ENCODE measurements at places on chromosomes 5 and 9.

DNA sequence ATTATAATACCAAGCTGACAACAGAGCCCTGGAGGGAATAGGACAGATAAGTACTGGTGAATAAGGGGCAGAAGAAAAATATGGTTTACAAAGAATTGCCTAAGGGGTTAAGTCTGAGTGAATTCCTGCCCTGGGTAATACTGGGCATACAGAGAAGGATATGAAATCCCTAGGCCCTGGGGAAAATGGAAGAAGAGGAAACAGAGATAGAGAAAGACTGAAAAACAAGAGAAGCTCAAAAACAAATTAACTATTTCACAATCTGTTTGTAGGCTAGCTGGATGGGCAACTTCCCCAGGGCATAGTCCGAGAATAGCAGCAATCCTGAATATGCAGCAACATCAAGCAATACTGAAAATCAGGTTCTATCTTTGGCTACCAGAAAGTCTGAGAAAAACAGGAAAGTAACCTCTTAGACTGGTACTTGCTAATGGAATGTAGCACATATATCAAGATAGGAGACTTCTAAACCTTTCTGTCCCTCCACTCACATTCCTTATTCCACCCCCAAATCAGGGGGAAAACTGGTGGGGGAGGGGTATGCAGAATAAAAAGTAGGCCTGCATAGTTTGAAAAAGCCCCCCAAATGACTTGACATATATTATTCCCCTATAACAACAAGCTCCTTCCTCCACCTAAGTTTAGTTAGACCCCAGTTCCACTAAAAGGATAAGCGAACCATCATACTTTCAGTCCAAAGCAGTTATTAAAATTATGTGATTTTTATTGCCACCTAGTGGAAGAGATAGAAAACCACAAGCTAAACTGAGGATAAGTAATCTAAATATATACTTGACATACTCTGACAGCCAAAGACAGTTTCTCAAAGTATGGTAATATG, 20.6 kb downstream of the SLC38A9 start:
- no peak for DNase-seq

DNA sequence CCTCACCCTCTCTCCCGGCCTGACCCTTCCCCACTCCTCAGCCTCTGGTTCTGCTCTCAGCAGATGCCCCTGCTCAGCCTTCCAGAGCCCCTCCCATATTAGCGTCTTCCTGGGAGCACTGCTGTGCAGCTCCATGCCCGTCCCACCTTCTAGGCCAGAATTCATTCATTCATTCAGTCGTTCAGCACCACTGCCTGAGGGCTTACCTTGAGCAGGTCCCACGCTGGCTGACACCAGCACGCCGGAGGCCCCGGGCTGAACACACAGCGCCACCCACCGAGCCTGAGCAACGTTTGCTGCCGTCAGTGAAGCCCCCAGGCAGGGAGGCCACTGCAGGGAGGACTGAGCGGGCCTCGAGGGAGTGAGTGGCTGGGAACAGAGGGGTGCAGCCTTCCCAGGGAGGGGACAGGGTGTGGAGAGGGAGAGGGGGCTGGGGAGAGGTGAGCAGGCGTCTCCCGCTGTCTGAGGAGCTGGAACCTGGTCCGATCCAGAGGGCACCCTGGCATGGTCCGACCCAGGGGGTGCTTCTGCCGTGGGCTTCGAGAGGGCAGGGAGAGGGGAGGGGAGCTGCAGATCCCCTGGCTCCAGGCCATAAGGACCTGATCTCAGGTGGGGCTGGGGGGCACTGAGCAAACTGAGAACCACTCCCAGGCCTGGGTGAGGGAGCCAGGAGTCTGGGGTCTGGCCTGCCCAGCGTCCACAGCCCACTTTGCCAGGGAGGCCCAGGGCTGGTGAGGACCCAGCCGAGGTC, 98.8 kb upstream of the RAPGEF1 start:
- DNase-seq: no peak

DNA sequence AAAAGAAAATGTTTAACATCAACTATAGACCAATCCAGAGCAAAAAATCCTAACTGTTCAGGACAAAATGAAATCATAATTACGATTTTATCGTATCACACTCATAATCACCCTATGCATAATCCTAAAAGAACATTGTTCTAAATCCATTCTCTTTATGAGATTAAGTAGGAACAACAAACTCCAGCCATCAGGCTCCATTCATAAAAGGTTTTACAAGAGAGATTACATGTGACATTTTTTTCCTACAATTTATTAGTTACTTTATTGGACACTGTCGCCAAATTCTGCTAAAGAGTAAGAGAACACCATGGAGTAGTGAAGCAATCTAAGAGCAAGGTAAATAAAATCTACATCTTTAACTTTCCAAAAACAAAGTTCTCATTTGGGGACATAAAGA, 198.0 kb downstream of the BNC2 start:
- no peak for DNase-seq

- no peak for DNase-seq
Observed at GRCh38 chr9:113395000-113395861, 5.9 kb downstream of the ALAD start.

DNA sequence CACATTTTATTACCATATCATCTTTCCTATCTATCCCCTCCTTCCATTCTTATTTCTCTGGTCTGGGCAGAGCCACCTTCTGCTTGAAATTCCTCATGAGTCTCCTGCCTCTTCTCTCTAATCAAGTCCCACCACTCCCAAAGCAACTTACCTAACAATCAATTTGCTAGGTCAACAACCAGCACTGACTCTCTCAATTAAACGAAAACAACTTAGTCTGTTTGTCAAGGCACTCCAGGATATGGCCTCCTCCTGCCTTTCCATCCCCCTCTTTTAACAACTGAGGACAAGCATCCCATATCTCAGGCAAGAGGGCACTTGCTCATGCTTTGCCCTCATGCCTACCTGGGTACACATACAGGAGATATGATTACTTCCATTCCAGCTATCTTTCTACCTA, 47.4 kb downstream of the HCN1 start:
- no peak for DNase-seq

DNA sequence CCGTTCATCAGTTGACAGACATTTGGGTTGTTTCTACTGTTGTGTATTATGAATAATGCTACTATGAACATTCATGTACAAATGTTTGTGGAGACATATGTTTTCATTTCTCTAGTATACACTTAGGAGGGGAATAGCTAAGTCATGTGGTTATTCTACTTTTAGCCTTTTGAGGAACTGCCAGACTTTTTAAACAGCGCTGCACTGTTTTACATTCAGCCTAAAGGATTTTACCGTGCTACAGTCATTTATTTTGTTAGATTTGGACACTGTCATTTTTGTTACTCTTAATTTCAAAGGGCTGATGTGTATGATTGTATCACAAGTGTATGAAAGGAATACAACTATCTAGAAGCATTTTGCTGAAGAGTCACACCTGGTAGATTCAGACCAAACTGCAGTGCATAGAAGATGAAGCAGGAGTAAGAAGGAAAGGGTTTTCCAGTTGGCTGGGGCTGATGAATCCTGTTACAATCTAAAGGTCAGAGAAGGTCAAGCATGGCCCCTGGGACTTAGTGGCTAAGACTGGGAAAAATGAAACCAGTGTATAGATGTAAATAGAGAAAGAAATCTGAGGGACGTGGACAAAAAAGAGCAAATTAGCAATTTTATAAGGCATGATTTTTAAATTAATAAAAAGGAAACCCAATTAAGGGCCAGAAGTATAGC, 509.7 kb downstream of the PSAT1 start:
- no peak for DNase-seq

GRCh38 chr9:107307331-107307730, 24.3 kb downstream of the RAD23B start:
- DNase-seq: no peak

DNA sequence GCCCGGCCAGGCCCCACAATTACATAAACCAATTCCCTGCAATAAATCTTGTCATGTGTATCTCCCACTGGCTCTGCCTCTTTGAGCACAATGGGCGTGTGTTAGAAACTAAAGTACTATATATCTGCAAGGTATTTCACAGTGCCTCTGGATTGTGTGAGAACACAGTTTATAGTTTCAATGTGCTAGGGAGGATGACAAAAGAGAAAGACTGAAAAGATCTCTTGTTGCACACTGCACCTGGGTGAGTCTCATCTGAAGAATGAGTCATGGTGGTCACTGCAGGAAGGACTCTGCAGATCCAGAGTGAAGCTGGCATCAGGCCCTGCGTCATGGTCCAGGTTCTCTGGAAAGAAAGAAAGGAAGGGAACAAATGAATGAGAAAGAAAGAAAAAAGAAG, 20.7 kb upstream of the CTSV start:
- DNase-seq: no peak

DNA sequence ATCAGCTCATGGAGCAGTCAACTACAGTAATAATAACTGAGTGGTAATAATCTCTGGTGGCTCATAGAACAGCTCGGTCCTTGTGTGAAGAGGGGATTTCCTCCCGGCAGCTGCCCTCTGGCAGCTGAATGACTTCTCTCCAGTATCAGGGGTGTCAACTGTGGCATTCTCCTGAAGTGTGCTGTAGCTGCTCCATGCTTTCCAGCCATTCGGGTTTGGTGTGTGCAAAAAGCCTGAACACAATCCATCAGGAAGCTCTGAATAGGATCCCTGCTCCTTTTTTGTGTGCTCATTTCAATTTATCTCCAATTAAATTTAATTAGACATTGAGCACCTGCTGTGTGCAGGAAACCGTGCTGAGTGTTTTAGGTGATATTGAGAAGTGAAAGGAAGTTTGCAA, 59.8 kb upstream of the BARX1 start:
- no peak for DNase-seq

DNA sequence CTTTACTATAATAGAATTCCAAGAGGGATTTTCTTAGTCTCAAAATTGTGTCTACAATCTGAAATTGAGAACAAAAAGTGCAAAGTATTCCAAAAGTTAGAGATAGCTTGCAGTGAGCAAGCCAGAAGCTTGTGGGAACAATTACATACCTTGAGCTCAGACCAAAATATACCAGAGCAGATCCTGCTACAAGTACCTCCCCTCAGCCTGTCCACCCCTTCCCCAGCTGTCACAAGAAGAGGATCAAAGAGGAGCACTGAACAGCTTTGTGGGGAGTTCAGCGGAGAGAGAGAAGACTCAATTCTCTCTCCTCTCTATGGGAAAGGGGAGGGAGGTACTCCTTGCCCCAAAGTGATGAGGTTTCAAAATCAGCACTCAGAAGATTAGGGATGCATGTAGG, 869.2 kb upstream of the DMAC1 start:
- DNase-seq: no peak

DNA sequence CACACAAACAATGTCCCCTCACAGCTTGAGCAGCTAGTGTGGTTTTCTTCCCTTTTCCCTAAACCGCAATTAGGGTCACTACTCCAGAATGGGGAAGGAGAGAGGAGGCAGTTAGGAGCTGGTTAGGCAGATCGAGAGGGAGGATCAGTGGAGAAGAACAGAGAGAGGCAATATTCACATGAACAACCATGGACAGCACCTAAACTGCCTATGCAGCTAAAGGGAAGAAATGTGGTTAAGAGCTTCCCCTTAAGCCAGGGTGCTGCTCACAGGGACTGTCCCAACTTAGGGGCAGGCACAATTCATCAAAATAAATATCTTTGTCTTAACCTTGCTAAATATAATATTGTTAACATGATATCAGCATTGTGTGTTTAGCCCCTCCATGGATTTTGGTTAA, 359.3 kb upstream of the CDH18 start:
- DNase-seq: no peak

DNA sequence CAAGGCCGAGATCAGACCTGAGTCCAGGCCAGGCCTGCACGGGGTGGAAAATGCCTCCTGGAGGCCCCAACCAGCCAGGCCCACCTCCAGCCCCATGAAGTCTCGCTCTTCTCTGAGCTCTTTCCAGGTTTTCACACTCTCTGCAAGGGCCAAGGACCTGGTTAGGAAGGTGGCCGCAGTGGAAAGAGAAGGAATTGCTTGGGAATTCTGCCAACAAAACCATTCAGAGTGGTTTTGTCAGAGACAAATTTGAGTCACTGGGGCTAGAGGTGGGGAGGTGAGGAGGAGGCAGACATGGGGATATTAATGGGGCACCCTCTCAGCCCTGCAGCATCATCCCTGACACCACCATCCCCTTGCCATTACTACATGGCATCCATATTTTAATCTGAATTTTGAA, 261.0 kb downstream of the ROR2 start:
- DNase-seq: no peak

DNA sequence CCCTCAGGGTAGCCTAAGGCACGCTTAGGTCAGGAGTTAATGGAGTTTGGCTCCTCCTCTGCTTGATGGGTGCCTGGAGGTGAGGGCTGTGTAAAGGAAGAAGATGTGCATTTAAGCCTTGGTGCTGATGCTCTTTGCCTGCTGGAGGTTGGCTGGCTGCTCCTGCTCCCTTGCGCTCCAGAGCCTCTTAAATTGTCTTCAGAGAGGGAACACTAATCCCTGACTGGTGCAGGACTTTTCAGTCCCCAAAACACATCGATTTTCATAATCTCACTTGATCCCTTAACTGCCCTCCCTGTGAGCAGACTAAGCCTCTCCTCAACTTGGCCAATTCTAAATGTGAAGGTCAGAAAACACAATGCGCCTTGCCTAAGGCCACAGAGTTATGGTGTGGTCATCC, 16.2 kb upstream of the TCOF1 start:
- no peak for DNase-seq

DNA sequence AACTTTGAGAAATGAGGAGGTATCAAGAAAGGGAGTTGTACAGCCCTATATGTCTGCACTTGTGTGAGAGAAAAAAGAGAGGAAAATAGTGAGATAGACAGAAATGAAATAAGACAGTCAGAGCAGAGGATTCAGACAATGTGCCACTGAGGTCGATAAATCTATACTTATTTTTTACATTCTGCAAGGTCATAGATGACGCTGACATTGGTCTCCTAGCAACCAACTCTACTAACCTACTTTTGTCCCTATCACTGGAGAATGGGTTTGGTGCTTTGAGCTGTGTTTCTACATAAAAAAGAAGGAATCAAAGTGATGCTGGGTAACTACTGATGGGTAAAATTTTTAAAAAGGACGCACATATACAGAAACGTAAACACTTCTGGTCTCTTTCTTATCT, 573.3 kb upstream of the RORB start:
- no peak for DNase-seq

GRCh38 chr9:90960941-90961340, 159.3 kb downstream of the SYK start:
- no peak for DNase-seq

DNA sequence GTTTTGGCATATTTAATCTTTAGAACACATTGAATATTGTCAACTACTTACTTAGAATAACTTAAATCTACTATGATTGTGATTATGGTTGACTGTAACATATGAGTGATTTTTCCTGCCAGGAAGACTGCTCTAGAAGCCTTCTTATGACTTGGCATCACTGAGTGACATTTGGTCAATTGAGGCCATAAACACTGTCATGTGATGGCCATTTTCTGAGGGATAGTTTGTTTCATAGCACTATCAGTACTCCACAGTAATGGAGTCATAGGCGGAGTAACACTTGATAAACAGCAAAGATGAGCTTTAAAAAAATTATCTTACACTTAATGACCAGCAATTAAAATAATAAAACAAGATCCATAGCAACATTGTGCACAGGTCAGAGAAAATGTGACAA, 31.0 kb downstream of the C9orf40 start:
- no peak for DNase-seq

Measured in stimulated activated CD8-positive, alpha-beta memory T cell treated with anti-CD3 and anti-CD28 coated beads, Interleukin-4, amount 100 ng/mL, for 48 hours (primary cell).